ENCODE measurements at places on chromosomes 7 and 10. TPM values are rescaled to one million over a fixed set of nuclear protein-coding genes. Genes with fewer than 3 reads are reported as not detected.

PNPLA8 gene
- 28.5 TPM for total RNA-seq

DNA sequence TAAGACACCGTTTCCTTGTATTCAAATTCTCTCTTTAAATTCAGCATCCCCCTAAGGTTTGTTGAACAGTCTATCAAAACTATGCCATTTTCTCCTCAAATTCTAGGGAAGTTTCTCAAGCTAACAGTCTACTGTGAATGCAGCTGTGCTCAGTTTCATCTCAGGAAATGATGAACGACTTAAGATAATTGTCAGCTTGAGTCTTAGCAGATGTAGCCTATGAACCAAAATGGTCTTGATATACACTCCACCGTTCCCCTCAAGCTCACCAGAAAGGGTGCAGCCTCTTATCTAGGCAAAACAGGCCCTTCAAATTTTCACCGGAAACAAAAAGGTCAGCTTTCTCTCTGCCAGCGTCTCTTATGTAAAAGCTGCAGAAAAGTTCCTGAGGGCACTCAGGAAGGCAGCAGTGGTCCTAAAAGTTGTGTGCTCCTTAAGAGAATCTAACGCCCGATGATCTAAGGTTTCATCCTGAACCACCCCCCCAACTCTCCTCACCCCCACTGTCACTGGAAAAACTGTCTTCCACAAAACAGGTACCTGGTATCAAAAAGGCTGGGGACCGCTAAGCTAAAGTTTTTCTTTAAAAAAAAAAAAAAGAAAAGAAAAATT lies 2.1 kb downstream of the DNAJC9 start:
- DNase-seq, result no peak

HKDC1 gene
- total RNA-seq, result 0.68 TPM

DNA sequence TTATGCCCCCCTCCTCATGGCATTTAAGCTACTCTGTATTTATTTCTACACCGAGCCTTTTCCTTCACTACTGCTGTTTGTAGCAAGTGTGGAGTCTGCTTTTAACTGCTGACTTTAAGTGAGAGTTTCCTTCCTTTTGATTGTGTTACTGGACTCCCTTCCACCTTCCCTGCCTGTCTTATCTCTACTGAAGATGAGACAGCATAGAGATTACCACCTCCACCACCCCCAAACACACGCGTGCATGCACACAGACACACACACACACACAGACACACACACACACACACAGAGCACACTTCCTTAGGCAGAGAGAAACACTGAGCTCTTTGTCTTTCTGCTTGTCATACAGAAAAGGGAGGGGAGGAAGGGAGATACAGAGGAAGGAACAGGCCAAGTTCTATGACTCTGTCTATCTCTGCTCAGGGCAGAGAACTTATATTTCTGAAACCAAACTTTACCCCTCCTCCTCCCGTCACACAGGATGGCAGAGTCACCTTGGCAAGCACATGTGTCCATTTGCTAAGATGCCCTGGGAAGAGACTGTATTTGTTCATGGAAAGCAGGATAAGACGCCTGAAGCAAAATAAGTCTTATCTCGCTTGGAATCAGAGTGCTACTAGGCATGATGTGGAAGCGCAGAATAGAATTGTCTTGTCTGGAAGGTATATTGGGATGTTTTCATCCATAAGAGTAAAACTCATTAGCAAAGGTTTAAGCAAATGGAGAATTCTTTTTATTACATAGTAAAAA lies 81.8 kb upstream of the CAV2 start:
- DNase-seq, result no peak

- no peak for DNase-seq
These were observed 3.7 kb downstream of the FGF8 start for GRCh38 chr10:101772017-101772894.

DNA sequence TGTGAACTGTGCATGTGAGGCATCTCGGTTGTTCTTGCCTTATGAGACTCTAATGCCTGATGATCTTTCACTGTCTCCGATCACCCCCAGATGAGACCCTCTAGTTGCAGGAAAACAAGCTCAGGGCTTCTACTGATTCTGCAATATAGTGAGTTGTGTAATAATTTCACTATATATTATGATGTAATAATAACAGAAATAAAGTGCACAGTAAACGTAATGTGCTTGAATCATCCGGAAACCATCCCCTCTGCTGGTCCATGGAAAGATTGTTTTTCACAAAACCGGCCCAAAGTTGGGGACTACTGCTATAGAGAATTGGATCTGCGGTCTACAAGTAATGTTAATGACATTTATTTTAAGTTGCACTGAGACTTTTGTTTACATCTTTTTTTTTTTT lies 126.7 kb downstream of the TPST1 start:
- no peak for DNase-seq

DNA sequence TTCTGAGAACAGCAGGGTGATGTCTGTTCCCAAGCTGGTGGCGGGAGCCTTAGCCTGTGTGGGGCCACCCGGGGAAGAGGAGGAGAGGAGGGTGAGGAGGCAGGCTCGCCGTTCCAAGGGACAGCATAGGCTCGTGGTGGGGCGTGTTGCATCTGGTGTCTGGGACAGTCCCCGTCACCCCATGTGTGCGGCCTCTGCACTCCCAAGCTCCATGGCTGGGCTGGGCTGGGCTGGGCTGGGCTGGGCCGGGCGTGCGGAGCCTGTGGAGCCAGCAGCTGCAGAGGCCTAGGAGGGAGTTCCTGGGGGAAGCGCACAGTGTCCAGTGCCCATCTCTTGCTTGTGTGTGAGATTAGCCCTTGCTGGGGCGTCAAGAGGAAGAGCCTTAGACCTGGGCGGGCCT lies 20.9 kb upstream of the TTYH3 start:
- DNase-seq, result no peak

DNA sequence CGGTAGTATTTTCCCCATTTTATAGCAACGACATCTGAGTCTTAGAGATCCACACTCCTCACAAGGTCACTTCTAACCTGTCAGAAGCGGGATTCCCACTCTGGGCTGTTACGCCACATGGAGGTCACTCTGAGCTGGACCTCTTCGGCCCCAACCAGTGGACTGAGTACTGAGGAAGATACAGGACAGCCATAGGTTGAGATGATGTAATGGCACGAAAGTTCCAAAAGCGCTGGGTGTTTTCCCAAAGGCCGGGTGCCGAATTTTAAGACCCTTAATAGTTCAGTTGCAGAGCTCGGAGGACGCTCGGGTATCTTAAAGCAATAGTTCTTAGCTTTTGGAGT lies 699 bp downstream of the GHITM start:
- DNase-seq, result peak; percentile 9

GCK gene
- not detected for total RNA-seq

DNA sequence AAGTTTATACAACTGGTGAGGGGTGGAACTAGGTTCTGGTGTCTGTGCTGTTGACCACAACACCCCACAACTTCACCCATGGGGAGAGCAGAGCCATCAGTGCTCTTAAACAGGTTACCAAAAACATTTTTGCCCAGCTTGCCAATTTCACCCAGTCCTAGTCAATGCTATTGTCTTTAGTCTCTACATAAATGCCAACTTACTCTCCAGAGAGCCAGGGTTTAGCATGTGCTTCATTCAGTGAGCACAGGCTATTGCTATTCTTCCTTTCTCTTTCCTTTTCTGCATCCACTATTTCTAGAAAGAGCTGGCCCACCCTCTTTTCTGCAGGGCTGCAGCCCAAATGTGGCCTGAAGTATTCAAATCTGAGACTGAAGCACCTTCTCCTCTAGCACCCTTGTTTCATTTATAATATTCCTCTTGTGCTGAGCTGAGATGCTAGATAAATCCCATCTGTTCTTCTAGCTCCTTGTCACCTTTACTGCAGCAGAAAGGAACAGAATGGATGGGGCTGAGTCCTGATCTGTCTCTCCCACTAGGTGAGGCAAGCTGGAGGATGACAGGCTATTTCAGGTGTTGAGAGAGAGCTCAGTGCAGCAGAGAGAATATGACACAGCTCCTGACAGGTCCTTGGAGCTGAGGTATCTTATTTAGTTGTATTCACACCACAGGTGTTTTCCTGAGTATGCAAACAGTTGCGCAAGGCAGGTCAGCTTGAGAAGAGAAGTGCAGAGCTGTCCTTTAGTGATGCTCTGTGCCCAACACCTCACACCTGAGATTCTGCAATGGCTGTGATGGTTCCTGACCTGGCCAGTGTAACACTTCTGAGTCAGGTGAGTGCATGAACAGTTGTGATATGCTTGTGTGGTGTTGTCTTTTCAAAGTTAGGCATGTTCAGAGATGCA lies 819.2 kb downstream of the CCSER2 start:
- DNase-seq, result peak; percentile 24

UTF1 gene
- total RNA-seq, result not detected

DNA sequence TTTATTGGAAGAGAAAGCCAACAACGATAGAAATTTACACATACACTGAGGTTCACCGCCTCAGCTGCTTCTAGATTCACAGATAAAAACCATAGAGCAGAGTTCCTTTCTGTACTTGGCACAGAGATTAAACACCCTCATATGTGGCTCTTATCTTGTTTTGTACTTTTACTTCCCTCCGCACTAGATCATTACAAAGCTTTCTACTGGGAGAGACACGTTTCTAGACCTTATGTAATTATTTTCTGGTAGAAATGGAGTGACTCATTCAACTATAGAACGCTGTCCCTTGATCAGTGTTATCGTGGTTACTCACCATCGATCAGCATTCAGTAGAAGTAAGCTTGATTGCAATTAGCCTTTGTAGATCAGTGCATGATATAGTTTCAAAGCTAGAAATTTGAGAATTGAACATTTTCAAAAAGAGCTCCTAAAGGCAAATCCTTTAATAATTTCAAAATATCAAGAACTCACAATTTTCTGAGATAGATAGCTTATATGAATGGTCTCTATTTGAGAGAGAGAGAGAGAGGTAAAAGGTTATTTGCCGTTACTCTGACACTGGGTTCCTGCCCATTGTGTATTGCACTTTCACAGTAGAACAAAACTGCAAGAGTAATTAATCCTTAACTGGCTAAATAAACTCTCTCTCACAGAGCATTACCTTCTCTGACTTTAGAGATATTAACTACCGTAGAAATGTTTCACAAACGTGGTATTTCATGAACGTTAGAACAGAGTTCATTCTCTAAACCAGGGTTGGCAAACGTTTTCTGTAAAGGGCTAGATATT lies 26.1 kb upstream of the DNAJC1 start:
- no peak for DNase-seq

DNA sequence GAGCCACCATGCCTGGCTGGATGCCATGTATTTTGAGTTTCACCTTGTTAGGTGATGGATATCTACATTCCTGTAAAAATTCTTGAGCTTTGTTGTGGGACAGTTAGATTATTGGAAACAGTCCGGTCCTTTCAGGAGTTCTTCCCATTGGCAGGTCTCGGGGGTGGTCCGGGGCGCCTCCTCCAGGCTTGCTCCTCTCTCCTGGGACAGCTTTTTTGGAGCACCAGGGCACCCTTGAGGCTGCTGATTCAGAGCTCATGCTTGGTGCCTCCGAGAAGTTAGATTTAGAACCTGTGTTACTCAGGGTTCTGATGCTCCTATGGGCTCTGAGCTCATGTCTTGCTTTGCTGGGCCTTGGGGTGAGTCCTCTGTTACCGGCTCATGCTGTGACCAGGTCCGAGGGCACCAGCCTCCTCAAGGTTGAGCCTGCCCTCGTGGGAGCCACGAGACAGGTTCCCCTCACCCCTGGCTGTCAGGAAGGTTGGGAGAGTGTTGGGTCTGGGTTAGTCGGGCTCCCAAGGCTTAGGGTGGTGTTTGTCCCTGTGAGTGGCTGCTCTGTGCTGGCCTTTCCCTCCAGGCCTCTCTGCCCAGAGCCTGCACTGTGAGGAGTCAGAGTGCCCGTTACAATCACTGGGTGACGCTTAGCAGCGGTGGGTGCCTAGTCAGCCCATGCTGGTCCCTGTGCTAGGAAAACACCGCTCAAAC lies 6.0 kb downstream of the SPRN start:
- DNase-seq, result no peak

GRCh38 chr10:50567384-50567783 lies 56.4 kb downstream of the SGMS1 start:
- DNase-seq, result no peak

DNA sequence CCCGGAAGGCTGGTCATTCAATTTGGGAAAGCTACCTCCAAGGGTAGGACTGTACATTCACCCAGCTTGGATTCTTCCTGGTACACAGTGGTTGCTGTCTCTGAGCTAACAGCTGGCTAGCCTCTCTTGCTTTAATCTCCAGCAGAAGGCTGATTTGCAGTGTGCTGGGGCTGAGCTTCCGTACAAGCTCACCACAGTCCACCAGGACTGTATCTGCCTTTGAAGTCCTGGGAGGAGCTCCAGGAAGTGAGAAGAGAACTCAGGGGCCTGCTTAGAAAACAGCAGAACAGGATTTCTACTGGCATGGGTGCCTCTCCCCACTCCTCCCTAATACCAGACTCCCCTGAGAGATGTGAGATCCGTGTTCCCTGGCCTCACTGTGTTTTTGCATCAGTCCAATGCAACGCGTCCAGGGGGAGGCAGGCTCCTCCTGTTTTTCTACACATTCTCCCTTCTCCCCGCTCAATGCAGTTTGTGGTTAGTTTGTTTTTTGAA lies 6.6 kb downstream of the AFAP1L2 start:
- DNase-seq, result no peak

DNA sequence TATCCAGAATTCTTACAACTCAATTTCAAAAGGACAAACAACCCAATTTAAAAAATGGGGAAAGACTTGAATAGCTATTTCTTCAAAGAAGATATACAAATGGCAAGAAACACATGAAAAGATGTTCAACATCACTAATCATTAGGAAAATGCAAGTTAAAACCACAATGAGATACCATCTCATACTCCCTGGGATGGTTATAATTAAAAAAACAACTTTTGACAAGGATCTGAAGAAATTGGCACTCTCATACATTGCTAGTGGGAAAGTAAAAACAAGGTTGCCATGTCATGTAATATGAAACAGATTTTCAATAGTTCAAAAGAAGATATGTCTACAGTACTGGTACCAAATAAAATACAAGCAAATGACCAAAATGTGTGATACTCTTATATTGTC lies 9.0 kb downstream of the OAT start:
- no peak for DNase-seq

DNA sequence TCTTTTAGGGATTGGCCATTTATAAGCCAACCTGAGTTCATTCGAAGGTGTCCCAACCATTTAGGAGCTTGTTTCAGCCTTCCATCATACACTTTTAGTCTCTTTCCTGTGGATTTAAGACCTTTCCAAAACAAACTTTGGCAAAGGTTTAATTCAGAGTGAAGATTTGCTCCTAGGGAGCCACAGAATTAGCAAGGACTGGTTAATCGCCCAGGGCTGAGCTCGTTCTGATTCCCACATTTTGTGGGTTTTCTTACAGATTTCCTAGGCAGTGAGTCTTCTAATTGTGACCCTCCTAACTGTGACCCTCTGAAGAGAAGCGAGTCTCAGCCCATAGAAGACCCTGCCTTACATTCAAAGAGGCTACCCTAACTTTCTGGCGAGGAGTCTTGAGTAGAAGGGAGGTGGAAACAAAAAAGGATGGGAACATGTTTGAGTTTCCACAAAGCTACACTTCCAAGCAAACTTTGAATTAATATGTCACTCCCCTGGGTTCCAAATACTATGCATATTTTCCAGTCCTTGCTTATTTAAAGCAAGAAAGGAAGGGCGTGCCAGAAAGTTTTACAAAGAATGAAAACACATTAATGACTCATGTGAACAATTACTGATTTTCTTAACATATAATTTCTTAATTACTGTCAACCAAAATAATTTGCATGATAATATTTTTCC lies 118.3 kb downstream of the ARID5B start:
- no peak for DNase-seq

CASTOR2 gene
- total RNA-seq, result 2.6 TPM
